Natural killer cell (primary cell): ENCODE measurements at places on chromosomes 4 and X. TPM values are rescaled to one million over a fixed set of nuclear protein-coding genes. Genes with fewer than 3 reads are reported as not detected.

Gene ADH7
- not detected for total RNA-seq

Gene SPATA4
- not detected for total RNA-seq

Gene SMIM10
- not detected for total RNA-seq

Gene PRMT9
- total RNA-seq = 13.7 TPM
